ENCODE measurements at places on chromosomes 2 and 18.

DNA sequence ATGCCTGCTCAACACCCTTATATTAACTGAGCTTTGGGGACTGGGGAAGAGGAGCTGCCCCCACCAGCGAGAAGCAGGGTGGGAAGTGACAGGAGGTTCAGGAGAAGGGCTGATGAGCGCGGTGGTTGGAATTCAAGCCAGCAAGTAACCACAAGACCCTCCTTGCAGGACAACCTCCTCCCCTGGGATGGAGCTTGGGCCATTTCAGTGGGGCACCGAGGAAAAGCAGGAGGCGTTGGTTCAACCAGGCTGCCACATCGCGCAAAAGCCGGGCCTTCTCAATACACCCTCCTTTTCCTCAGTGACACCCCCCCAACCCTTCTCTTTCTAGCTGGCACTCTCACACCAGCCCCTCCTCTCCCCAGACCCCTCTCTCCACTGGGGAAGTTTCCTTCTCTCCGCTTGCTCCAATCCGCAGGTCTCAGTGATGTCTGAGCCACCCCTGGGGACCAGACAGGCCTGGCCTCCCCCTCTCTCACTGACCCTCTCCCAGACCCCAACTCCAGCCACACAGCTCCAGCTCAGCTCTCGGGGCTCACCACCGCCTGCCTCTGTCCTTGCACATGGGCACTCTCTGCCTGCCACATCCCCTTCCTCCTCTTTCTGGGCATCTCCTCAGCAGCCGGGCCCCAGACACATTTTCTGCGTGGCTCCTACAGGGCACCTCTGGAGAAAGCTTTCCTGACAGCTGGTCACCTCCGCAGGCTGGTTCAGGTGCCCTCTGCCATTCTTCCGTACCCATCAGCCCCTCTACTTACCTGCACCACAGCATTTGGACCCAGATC, 44.5 kb downstream of the KCNF1 start:
- DNase-seq: no peak

GRCh38 chr2:154243685-154244084, 372.0 kb downstream of the GALNT13 start:
- DNase-seq: no peak

- no peak for DNase-seq
Observed at GRCh38 chr18:51039138-51040112, 9.4 kb downstream of the SMAD4 start.

DNA sequence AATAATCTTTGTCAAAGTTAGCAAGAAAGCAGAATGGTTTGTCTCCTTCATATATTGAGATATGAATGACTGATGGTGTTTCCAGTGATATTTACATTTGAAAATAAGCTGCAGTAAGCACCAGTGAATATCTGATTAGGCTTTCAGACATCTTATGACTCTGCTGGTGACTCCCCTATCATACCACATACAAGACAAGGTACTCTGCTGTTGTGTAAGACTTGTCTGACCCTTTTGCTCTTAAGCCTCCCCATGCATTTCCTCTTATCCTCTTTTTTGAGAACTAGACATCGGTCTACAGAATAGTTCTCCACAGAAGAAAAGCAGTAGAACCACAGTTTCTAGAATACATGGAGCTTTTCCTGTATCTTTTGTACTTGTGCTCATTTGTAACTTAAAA, 9.3 kb downstream of the POLI start:
- no peak for DNase-seq

GRCh38 chr2:114472246-114472645, 29.8 kb downstream of the DPP10 start:
- no peak for DNase-seq

DNA sequence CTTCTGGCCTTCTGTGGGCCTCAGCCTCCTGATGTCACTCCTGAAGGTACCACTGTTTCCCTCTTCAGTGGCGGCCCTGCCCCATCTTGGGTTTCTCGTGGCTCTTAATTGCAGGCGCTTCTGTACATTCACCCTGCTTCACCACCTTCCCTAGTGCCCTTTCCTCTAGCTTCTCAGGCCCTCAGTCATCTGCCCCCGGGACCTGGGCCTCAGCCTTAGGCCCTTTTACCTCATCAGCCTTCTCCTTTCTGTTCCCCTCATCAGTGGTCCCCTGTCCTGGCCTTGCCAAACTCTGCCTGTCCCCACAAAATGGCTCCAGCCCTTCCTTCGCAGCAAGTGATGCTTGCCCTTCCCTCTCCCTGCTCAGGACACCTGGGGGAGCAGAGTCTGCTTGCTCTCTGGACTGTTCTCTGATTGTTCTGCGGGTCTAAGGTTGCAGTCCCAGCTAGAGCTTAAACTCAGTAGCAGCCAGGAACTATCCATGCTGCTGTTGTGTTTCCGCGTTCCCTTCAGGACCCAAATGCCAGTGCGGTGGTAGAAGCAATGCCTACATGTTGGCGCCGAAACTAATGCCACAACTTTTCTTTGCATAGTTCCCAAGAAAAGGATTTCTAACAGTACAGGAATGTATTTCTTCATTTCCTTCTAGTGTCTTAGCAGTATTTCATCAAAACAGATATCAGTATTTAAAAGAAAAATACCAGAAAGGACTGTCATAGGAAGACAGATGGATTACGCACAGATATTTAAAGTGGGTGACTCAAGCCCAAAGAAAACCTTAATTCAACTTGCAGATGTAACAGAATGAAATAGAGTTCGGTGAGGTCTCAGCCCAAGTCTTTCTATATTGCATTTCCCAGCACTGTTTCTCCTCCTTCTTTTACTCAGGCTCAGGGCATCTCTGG, 7.5 kb downstream of the ASB1 start:
- DNase-seq: no peak

- DNase-seq: no peak
Observed at GRCh38 chr2:453132-453531, 165.2 kb upstream of the ALKAL2 start.

- no peak for DNase-seq
Observed at GRCh38 chr2:9178110-9178903, 28.3 kb upstream of the ASAP2 start.

DNA sequence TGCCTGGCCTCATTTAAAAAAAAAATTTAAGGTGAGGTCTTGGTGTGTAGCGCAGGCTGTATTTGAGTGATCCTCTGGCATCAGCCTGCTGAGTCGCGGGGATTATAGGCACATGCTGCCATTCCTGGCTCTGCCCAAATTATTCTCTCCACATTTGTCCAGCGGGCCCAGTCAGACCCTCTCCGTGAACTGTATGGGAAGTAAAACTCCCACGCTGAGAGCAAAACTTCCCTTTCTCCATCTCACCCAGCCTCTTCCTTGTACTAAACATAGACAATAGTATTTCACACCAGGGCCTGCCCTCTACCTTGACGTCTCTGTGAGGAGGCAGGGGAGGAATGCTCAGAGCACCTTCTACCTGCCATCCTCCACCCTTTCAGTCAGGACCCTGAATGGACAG, 37.0 kb downstream of the EIF4E2 start:
- no peak for DNase-seq

DNA sequence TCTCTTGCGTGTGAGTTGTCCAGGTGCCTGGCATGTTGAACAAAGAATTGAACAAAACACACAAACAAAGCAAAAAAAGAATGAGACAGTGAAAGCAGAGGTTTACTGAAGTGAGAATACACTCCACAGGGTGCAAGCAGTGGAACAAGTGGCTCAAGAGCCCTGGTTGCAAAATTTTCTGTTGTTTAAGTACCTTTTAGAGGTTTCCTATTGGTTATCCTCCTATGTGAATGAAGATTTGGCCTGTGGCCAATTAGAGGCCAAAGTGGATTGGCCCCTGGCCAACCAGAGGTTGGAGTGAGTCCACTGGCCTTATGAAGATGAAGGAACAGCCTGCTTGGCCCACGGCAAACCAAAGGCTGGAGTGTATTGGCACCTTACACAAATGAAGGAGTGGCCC, 1188.5 kb upstream of the NRXN1 start:
- DNase-seq: no peak

GRCh38 chr2:236588932-236589592, 19.4 kb downstream of the ACKR3 start:
- no peak for DNase-seq

GRCh38 chr2:171883275-171883893, 10.7 kb downstream of the SLC25A12 start:
- no peak for DNase-seq
